Activated CD4-positive, alpha-beta T cell treated with anti-CD3 and anti-CD28 coated beads, Interleukin-2, amount 50 U/mL, for 48 hours (primary cell): ENCODE measurements at places on chromosomes 6 and 20.
A peak's percentile ranks its signal among the peaks of the same experiment; 100 is the strongest.

DNA sequence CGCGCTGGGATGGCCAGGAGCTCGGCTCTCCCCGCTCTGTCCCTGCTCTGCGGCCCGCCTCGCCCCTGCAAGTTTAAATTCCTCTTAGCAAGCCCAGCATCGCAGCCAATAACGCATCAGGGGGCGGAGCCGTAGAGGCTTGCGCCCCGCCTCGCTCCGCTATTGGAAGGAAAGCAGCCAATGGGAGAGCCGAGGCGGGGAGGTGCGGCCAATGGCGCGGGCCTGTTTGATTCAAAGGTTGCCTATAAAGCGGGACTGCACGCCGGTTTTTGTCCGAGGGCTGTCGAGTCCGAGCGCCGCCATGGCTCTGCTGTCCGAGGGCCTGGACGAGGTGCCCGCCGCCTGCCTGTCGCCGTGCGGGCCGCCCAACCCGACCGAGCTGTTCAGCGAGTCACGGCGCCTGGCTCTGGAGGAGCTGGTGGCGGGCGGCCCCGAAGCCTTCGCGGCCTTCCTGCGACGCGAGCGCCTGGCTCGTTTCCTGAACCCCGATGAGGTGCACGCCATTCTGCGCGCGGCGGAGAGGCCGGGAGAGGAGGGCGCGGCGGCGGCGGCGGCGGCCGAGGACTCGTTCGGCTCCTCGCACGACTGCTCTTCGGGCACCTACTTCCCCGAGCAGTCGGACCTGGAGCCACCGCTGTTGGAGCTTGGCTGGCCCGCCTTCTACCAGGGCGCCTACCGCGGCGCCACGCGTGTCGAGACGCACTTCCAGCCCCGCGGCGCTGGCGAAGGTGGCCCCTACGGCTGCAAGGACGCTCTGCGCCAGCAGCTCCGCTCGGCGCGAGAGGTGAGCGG lies at the start of gene FAM83D:
TSS of gene FAM83D (plus strand) at position 276 of the 792 bp plus-strand sequence. CDS start at position 302, 26 bp downstream.
- DNase-seq, result peak; percentile 97

DNA sequence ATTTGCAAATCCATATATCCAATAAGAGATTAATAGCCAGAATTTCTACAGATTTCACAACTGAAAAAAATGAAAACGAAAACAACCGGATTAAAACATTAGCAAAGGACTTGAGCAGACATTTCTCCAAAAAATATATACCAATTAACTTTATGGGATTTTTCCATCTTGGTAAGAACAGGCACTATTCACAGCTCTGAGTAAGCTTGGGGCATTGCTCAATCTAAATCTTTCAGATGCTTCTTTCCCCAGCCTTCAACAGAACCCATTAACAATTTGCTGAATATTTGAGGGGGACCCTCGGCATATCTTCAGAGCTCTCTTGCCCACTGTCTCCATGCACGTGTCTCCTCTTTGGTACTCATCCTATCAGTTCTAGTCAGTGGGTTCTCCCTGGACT lies 111.7 kb upstream of the CD93 start:
- DNase-seq, result no peak

DNA sequence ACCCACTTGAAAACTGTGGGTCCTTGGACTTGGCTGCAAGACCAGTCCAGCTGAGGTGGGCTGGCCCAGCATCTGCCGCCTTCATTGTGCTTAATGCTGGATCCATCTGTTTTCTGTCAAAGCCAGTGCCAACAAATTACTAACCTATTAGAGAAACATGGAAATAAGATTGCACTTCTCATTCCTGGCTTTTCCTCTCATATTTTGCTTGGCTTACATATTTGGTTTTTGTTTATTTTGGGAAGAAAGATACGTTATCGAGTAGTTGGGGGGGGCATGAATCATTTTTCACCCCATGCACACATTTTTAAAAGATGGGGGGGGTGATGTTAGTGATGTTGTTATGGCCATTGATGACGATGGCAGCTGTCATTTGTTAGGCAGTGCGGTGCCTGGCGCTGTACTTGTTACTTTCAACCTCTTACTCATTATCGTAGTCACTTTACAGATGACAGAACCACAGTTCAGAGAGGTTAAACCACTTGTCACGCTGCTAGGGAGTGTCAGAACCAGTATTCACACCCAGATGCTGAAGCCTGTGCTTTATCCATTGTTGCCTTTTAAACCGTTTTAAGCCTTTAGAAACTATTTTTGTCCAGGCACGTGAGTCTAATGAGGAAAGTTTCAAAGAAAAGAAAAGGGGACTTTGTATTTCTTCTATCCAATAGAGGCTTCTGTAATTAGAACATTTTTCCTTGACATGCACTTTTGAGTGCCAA lies 180.0 kb downstream of the TMEM242 start:
- DNase-seq, result peak; percentile 36

- no peak for DNase-seq
Measured at GRCh38 chr20:14343491-14344065, 6.2 kb upstream of the FLRT3 start.

- DNase-seq, result no peak
Measured at GRCh38 chr6:106702451-106703110, 73.2 kb downstream of the QRSL1 start.

GRCh38 chr6:145689529-145689928 lies 45.8 kb downstream of the EPM2A start:
- no peak for DNase-seq

DNA sequence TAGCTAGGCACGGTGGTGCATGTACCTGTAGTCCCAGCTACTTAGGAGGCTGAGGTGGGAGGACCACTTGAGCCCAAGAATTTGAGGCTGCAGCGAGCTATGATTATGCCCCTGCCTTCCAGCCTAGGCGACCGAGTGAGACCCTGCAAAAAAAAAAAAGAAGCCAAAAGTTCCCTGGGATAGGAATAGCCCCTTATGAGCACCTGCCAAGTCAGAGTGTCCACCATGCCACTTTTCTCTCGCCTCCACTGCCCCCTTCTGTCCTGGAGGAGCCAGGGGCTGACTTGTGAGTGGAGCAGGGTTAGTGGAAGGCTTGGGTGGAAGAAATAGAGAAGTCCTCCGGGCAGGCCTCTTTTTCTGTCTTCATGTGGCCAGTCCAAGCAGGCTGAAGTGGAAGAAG lies 12.1 kb upstream of the DDX27 start:
- no peak for DNase-seq

DNA sequence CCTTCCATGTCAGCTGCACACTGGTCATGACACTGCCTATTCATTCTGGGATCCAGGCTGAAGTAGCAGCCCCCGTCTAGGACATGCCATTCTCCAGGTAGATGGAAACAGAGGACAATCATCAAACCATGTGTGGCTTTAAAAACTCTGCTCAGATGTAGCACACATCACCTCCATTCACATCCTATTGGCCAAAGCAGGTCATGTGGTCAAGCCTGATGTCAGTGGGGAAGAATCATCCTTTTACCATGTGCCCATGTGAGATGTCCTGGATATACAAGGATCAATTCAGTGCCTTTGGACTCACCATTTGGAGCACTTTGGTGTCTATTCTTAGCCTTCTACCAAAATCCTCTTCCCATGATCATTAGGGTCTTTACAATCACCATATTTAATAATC lies 99.5 kb downstream of the CDC5L start:
- no peak for DNase-seq

DNA sequence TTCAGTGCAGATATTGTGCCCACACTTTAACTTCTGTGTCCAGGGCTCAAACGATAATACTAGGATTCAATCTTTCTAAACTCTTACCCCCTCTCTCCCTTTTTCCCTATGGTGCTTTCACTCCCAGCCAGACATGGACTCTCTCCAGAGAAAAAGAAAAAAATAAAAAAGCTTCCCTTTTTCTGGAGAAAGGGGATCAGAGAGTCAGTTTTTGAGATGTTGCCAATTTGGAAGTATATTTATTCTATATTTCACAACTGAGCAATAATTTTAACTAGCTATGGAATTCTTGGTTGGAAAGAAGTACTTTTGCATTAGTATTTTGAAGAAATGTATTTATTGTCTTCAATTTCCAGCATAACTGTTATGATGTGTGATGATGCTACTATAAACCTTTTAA lies 72.2 kb upstream of the ZFP64 start:
- DNase-seq, result no peak

- no peak for DNase-seq
Measured at GRCh38 chr6:43856005-43856765, 86.2 kb downstream of the VEGFA start.

GRCh38 chr20:3714092-3714491 lies 1.7 kb upstream of the SIGLEC1 start:
- DNase-seq, result no peak

GRCh38 chr6:125807293-125807692 lies 16.5 kb downstream of the NCOA7 start:
- no peak for DNase-seq

- DNase-seq, result no peak
Measured at GRCh38 chr6:56510984-56511531, 131.6 kb downstream of the DST start.

- DNase-seq, result no peak
Measured at GRCh38 chr6:107556082-107556481, 66.2 kb downstream of the SOBP start.

- peak; percentile 49 for DNase-seq
Measured at GRCh38 chr6:109373762-109374161, 8.5 kb downstream of the CD164 start.

DNA sequence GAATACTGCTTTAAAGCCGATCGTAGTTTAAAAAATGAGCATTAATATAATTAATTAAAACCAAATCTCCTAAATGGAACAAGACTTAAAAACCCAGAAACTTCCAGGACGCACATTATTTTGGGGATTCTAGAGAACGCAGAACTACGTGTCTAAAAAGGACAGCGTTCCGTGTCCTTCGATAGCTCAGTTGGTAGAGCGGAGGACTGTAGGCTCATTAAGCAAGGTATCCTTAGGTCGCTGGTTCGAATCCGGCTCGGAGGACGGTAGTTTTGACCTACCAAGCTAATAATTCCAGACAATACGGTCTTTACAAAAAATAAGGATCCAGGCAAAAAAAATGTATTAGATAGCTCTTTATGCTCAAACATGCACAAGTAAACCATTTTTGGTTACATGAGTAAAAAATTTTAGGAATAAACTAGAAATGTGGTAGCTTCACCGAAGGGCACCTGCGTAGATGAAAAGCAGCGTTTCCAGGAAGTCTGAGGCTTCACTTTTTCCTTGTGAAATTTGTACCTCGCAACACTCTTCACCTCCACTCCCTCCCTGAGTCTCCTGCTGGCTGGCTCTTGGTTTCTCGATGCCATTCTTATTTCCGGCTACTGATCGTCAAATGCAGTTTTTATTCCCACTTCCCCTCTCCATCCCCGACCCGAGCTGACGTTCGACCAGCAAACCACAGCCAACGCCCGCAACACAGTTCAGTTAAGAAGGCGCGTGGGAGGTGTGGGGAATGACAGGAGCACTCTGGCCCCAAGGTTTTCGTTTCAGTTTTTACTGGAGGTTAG lies 19.6 kb upstream of the ABT1 start:
- DNase-seq, result peak; percentile 88

GRCh38 chr6:33761922-33762629 lies 15.4 kb upstream of the IP6K3 start:
- DNase-seq, result peak; percentile 61

DNA sequence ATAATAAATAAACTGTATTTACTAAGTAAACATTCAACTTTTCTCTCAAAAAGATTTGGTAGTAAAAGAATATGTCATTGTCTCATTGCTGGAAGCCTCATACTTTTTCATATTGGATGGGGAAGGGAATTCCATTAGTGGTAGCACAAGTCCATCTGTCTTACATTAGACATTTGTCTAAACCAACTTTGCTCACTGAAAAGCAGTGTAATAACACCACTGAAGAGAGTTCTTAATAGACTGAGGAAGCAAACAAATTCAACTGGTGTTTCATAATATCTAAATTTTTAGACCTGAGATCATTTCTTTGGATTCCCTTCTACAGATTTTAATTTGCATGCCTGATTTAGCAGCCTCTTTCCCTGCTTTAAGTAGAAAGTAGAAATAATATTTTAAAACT lies 62.7 kb downstream of the PLCB1 start:
- DNase-seq, result no peak

DNA sequence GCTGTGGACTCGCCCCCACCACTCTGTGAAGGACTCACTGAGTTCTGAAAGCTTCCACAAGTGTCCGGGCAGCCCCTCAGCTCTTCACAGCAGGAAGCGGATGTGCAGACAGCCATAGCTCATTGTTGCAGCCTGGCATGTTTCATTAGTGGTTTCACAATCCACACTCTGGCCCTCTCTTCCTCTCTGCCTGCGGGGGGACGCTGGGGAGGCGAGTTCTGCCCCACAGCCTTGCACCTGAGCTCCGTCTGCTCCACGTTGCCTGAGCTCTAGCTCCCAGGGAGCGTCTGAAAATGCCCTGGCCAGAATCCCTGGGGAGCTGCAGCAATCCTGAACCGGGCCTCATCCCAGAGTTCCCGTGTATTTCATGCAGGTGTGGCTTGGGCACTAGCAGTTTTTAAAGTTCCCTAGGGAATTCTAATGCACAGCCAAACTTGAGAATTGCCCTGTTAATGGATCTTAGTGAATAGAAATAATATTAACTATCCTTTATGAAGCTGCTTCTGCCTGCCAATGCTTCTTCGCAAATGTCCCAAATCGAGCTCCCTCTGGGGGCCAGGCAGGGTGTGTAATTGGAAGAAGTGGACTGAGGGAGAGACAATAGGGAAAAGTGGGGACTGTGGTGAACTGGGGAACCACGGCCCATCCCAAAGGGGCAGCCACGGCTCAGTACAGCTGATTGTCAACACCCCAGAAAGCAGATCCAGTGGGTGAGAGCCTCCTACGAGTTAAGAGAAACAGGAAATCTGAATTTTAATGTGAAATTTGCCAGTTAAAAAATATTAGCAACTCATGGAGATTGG lies 51.5 kb downstream of the CTCFL start:
- DNase-seq, result no peak

GRCh38 chr20:59782986-59783640 lies 150.3 kb downstream of the SYCP2 start:
- peak; percentile 53 for DNase-seq

DNA sequence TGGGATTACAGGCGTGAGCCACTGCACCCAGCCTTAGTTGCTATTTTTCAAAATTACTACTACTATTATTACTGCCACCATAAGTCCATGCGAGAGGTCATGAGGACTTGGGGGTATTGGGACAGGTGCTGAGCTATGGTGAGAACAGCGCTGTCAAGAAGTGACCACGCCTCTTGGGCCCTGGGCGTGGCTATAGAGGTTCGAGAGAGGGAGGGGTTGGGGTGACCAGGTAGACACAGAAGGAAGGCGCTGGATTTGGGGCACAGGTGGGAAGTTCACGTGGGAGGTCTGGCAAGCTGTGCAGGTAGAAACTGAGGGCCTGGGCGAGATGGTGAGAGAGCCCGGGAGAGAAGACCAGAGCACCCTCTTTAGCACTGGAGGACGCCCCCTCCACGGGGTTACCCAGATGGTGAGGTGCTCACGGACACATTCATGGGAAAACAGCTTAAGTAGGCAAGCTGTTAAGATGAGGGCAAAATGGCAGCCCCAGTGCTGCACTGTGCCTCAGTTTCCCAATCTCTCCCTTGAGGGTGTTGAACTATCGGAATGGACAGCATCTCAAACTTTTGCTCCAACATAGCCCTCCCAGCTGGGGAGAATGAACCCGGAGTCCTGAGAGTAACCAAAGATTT lies 61.0 kb downstream of the RAB44 start:
- no peak for DNase-seq

- DNase-seq, result no peak
Measured at GRCh38 chr20:12614764-12615163, 394.0 kb upstream of the SPTLC3 start.
